Endodermal cell (in vitro differentiated cells): ENCODE measurements at places on chromosomes 16 and 17. TPM values are rescaled to one million over a fixed set of nuclear protein-coding genes. Genes with fewer than 3 reads are reported as not detected.

GRCh38 chr16:72961115-72961832 is 86.7 kb downstream of the ZFHX3 start:
- no peak for DNase-seq

GRCh38 chr17:82848022-82848592 is 8.3 kb upstream of the ZNF750 start:
- no peak for DNase-seq

DNA sequence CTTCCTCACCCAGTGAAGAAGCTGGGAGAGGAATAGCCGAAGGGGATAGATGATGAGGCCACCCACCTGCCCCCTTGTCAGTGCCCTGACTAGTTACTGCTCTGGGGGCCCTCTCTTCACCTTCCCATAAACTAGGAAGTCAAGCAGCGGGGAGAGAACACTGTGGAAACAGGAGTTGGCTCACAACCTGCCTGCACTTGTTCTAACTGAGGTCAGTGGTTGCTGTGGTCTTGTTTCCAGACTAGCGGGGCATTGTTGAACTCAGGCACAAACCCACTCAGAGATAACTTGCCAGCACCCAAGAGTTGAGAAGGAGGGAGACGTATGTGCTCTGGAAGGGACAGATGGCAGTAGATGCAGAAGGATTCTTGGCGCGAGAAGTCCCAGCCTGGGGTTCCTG is 48.6 kb upstream of the DDX52 start:
- no peak for DNase-seq

DNA sequence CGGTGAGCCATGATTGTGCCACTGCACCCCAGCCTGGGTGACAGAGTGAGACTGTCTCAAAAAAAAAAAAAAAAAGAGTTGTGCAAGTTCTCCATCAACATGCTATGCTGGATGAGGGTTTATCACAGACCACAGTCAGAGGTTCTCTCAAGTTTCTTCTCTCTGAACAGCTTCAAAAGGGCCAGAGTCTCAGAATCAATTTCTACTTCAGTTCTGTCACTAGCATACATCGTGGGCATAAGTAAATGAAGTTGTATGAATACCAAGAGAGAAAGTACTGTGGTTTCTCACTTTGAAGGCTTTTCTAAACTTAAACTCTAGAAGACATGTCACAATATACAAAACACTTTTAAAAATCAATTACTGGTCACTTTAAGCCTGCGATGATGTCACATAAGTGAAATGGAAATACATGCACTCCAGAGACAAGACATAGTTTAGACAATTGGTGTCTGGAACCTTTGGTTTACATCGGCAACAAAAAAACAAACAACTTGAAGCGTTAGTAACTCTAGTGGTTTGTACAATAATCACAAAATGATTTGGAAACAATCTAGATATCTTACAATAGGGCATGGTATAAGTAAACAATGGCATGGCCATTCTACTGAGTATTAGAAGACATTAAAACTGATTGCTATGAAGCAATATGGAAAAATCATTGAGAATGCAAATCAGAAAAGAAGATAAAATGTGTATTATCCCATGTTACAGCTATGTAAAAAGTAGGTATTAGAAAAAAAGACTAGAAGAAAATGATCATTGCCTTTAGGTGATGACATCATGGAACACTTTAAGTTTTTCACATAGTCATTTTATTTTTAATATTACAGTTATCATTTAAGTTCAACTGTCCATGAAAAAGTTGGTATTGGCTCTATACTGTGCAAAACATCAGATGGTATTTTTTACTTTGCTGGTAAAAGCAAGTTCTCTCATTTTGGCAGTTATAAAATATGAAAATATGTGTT is 232.3 kb downstream of the ZFHX3 start:
- DNase-seq: no peak

DNA sequence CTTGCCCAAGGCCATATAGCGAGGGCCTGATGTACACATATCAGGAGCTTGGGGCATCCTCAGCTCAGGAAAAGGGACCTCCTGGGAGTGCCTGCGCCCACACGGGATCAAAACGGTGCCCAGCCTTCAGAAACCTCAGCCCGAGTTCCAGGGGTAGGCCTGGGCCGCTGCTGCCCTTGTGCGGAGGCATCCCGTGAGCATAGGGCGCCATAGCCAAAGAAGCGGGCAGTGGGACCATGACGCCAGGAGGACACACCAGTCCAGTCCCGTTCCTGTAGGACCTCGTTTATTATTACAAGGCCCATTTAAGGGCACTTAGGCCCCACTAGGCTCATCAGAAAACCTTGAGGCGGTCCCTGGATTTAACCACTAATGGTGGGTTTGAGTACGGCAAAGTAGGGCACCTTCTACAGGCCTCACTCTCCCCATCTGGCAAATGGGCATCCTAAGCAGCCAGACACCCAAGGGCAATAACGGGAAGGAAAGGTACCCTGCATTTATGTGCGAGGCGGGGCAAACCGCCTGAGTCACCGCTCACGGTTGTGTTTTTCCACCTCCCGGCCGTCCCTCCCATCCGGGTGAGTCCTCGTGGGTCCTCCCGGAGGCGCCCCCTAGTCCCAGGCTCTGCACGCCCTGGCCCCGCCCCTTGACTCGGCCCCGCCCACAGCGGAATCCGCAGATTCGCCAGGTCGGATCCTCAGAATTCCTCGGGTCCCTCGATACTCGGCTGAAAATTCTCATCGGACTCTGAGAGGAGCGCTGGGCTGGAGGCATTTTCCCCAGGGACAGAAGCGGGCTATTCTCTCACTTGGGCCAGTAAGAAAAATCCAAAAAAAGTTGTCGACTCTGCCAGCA is 726 bp upstream of the SETD1A start:
- peak; percentile 94 for DNase-seq

DNA sequence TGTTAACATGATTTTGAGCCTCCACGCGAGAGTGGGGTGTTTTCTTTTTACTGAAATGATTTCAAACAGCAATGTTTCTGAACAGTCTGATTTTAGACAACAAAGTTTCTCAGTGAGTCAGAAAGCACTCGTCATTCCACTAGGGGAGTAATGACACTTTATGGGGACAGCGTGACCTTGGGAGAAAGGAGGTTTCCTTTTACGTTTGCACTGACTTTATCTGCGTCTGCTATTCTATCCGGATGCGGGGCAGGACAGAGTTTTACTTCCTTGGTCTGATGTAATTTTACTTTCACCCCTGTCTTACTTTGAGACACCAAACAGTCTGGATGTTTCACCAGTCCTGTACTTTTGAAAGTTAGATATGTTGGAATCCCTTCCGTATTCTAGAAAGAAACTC is 20.7 kb downstream of the SLC47A1 start:
- DNase-seq: no peak

DNA sequence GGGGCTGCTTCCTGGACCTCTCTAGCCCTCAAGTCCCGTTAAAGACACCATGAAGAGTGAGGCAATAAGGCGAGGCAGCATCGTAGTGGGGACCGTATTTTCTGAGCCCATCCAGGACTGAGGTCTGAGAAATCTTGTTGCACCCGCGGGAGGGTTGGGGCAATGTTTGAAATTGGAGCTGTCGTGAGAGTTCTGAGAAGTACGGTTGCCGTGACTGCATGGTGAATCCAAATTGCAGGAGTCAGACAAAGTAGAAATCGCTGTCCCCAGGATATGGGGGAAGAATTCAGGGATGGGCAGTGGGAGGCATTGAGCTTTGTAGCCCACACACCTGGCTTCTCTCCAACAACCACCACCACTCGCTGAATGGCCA is 42.0 kb upstream of the RPL38 start:
- DNase-seq: no peak

- DNase-seq: no peak
Measured at GRCh38 chr17:67376415-67376736, 705 bp upstream of the PITPNC1 start.

DNA sequence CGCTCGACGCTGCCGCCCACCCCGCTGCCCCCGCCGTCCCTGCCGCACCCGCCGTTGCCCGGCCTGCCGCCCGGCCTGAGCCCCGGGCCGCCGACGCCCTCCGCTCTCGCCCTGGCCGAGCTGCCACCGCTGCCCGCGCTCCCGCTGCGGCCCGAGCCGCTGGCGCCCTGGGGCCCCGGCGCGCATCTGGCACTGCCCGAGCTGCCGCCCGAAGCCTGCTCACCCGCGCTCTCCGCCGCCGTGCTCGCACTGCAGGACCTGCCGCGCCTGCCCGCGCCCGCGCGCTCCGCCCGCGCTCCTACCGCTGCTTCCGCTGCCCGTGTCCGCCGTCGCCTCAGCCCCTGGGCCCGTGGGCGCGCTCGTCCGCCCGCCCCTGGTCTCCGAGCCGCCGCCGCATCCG is 8.4 kb upstream of the CLDN9 start:
- DNase-seq: no peak

DNA sequence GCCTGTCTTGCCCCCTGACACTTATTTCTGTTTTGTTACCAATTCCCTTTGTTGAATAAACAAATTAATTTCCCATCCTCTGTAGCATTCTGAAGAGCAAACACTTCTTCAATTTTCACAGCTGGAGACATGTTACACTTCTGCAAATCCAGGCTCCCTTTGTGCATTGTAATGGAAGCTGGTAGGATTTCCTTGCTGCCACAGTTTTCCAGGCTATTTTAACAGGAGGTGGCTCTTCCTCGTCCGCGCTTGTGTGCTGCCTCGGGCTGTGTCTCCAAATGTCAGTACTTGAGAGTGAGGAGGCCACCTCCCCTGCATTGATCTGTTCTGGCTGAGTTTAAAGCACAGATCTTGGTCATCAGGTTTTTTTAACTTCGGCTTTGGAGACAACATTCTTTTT is 40.0 kb downstream of the SOST start:
- DNase-seq: peak; percentile 75

- no peak for DNase-seq
Measured at GRCh38 chr16:55364811-55365210, 40.8 kb downstream of the IRX6 start.

DNA sequence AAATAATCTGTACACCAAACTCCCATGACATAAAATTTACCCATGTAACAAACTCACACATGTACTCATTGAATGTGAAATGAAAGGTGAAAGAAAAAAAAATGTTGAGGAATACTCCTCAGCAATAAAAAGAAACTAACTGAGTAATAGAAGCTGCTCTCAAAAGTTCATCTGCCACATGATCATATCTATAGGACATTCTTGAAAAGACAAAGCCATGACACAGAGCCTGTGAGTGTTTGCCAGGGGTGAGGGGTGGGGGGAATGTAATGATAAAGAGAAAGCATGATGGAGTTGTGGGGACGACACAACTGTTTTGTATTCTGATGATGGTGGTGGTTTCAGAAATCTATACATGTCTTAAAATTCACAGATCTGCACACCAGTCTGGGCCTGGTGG is 52.2 kb upstream of the TMC5 start:
- no peak for DNase-seq

GRCh38 chr17:81706757-81707624 is 3.8 kb downstream of the MRPL12 start:
- DNase-seq: peak; percentile 70

GRCh38 chr16:74623214-74623838 is 16.4 kb upstream of the GLG1 start:
- DNase-seq: no peak

DNA sequence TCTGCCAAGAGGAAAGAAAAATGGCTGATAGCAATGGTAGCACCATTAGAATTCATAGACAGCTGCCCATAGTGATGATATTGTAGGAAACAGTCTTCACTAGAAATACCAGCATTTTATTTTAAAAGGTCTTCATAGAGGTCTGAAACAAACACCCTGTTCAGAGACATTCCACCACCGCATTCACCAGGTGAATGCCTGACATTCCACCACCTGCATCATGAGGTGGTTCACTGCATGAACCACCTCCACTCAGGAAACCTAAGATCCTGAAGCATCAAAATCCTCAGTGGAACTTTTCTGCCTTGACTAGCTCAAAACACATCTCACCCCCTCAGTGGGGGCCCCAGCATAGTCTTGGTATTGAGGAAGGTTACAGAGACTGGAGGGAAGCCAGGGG is 91.5 kb upstream of the COX10 start:
- DNase-seq: no peak

- DNase-seq: no peak
Measured at GRCh38 chr17:12431188-12431587, 234.5 kb upstream of the MYOCD start.

DNA sequence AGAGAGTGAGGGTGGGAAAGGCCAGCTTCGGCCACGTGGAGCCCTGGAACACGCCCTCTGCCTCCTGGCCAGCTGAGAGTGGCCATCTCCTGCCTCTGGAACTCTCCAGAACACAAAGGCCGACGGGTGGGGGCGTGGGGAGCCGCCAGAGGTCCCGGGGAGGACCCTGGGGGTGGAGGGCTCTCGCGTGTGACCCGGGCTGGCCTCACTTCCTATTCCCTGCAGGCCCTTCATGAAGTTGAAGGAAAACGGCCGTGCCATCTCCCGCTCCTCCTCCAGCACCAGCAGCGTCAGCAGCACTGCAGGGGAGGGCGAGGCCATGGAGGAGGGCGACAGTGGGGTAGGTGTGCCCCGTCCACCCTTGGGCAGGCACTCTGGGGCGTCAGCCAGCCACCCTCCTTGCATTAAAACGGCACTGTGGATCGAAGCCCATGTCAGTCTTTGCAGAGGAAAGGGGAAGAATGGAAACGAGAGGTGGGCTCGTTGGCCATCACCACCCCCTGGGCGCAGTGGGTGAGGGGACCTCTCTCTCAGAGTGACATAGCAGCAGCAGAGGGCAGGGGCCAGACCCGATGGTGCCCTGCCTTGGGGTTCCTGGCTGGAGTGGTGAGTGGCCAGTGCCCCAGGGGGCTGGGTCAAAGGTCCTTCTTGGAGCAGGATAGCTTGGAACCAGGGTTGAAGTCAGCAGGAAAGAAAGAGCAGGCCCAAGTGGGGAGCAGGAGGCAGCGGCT is 37.1 kb downstream of the OR1D5 start:
- DNase-seq: peak; percentile 55

DNA sequence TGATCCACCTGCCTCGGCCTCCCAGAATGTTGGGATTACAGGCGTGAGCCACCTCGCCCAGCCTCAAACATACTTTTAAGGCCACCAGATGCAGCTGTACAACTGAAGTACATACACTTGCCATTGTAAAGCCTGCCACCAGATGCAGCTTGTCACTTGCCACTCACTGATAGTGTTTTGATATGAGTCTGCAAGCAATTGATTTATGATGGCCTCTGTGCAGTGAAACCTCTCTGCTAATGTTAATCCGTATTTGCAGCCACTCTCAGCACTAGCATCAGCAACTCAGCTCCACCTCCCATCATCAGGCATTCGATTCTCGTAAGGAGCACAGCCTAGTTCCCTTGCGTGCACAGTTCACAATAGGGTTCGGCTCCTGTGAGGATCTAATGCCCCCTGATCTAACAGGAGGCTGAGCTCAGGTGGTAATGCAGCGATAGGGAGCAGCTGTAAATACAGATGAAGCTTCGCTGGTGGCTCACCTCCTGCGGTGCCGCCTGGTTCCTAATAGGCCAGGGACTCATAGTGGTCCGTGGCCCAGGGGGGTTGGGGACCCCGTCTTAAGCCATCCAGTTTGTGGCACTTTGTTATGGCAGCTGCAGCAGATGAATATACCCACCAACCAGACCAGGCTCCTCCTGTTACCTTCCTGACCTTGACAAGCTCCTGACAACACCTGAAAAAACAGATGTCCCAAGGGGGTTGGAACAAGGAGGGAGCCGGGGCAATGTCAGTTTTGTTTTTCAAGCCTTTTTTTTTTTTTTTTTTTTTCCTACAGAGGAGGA is 1.3 kb upstream of the HERPUD1 start:
- peak; percentile 62 for DNase-seq

GAS2L2 gene
- total RNA-seq: 0.09 TPM in 1 of 2 replicates, not detected in the other

FNDC8 gene
- total RNA-seq: not detected in 3 replicates

ZPBP2 gene
- total RNA-seq: not detected in 3 replicates

TPSD1 gene
- total RNA-seq: not detected in 3 replicates

SLC38A8 gene
- total RNA-seq: not detected in 3 replicates

DLX3 gene
- 0.23 to 0.87 TPM (median 0.58 TPM) in 3 replicates for total RNA-seq

PEMT gene
- total RNA-seq: 33.6 and 38.3 TPM in 2 replicates

ZNF597 gene
- 1.8 to 3.1 TPM (median 3.1 TPM) in 3 replicates for total RNA-seq

NPIPA5 gene
- total RNA-seq: 0.40 to 1.0 TPM (median 0.75 TPM) in 3 replicates

SULT1A2 gene
- 0.29 and 0.70 TPM in 2 replicates for total RNA-seq

GPR142 gene
- 0.26 to 0.61 TPM (median 0.29 TPM) in 3 replicates for total RNA-seq

GCGR gene
- 2.9 and 4.0 TPM in 2 replicates for total RNA-seq
